ENCODE measurements at places on chromosomes 5 and 9.

- no peak for DNase-seq
Observed at GRCh38 chr5:10876006-10876744, 115.1 kb upstream of the DAP start.

GRCh38 chr5:112146323-112147226 is 272.5 kb downstream of the EPB41L4A start:
- peak; percentile 39 for DNase-seq

DNA sequence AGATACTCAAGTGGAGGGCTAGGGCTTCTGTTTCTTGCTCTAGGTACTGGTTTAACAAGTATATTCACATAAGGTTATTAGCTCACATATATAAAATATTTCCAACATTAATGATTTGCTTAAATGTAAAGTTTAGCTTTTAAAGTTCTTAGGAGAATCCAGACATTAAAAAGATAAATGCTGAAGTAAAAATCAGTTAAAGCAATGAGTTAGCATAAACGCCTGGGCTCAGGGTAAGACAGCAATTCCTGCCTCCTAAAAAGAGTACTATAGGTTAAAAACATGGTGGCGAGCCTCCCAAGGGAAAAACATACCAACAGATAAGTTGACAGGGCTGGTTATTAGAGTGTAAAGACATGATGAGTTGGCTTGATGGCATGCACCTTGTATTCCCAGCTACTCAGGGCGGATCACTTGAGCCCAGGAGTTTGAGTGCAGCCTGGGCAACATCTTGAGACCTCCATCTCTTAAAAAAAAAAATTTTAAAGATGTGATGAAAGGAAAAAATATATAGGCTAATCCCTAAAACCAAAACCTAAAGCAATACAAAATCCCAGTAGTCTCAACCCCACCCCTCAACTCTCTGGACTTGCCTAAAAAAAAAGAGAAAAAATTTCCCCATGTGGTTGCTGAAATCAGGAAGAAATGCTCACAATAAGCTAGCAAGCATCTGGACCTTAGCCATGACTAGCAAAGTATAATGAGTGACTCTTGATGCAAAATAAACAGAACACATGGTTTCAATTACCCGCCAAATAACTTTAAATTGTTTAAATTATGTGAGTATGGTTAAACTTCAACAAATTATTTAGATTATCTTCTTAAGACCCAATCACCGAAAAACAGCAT is 3.6 kb downstream of the GOLPH3 start:
- DNase-seq: no peak

DNA sequence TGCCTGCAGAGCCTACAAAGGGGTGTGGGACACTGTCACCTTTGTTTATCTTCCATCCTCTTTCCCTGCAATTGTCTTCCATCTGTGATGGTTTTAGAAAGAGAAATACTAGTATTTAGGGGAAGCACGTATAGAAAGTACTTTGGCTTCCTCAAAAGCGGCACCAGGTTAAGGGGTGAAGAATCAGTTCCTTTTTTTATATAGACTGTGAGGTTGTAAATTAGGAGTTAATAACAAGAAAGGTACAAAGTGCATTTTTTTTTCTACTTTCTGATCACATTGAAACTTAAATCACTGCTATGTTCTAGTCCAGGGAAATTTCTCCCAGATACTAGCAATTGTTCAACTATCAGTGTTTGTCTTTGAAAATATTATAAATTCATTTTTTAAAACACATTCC is 219.3 kb downstream of the CEMIP2 start:
- DNase-seq: no peak

GRCh38 chr9:85173967-85174366 is 504.4 kb downstream of the NTRK2 start:
- no peak for DNase-seq

DNA sequence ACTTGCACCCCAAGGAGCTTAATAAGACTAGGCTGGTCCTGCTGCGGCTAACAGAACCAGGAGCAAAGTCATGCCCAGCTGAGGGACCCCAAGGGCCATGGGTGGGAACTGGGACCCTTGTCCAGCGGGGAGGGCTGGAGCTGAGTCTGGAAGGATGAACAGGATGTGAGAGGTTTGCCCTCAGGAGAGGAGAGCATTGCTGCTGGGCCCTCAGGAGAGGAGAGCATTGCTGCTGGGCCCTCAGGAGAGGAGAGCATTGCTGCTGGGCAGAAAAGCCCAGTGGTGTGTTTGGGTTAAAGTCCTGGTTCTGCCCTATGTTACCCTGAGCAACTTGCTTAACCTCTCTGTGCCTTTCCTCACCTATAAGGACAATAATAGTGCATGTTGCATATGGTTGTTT is 125.8 kb downstream of the MACROH2A1 start:
- DNase-seq: no peak

DNA sequence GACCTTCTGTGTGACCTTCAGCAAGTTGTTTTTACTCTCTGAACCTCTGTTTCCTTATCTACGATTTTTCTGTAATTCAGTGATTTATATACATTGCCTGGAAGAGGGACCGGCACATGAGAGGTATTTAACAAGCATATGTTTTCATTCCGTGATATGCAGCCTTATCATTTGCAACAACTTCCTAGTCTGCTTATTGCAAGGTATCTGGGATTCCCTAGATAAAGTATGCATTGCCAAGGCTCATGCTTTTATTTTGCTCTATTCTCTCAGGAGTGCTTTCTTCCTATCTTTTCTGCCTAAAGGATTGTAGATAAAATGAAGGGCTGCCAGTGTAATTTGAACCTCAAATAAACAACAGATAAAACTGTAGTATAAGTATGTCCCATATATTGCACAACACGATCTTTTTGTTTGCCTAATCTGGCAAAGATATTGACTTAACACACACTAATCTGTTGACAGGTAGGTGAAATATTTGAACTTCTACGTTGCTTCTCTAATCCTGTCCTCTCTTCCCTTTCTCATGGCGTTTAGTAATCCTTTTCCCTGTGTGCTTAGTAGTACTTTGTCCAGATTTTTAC is 377.2 kb upstream of the TNC start:
- no peak for DNase-seq

GRCh38 chr9:112898872-112899311 is 8.2 kb upstream of the SLC46A2 start:
- DNase-seq: no peak

- DNase-seq: no peak
Observed at GRCh38 chr5:57398413-57399093, 84.1 kb downstream of the ACTBL2 start.

DNA sequence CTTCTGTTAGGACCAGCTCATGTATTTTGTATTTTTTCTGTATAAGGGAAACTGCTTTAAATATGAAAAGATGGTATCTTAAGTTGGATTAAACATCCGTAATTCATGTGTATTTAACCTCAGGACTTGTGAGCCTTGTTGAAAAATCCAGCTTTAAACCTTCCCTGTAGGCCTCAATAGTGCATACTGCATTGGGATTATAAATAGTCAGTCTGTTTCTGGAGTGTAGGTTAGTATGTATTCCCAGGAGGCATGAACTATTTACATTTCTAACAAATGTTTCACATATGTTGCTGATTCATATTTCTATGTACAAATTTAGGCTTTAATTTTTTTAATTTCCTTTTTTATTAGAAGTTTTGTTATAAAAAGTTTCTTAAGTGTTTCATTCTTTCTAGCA is 137.9 kb upstream of the GRHPR start:
- DNase-seq: no peak

GRCh38 chr5:68200288-68200687 is 15.3 kb upstream of the PIK3R1 start:
- DNase-seq: no peak

- no peak for DNase-seq
Observed at GRCh38 chr9:27924502-27924901, 351.2 kb upstream of the C9orf72 start.

- DNase-seq: no peak
Observed at GRCh38 chr9:137705906-137706305, 87.1 kb downstream of the EHMT1 start.

GRCh38 chr5:95949810-95950209 is 11.8 kb downstream of the ELL2 start:
- no peak for DNase-seq

DNA sequence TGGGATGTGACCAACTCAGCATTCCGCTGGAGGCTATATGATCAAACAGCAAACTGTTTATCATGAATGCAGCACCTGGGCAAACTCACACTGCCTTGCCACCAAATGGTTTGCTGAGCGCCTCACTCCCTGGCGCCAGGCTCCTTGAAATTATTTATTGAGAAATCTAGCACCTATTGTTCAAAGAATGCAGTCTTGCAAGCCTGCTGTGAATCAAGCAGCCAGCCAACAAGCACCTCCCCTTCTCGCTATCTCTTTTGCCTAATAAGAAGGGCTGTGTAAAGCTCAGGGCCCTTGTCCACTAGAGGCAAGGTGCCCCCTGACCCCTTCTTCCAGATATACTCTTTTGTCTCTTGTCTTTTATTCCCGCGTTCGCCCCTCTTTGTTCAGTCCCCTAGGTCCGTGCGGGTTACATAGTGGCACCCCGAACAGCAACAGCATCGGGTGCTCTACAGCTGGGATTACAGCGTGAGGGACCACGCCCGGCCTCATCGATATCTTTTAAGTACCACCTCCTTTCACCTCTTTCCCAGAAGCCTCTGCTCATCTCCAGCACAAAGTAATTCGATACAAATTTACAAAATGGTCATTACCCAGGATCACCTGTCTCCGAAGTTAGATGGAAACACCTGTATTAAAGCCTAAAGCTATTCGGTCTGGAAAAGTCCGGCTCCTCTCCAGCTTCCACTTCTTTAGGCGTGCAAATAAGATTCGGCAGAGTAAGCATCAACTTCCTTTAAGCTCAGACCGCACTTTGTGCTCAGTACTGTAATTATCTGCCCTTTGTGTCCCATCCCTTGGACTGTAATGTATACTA is 896 bp downstream of the RIGI start:
- no peak for DNase-seq

DNA sequence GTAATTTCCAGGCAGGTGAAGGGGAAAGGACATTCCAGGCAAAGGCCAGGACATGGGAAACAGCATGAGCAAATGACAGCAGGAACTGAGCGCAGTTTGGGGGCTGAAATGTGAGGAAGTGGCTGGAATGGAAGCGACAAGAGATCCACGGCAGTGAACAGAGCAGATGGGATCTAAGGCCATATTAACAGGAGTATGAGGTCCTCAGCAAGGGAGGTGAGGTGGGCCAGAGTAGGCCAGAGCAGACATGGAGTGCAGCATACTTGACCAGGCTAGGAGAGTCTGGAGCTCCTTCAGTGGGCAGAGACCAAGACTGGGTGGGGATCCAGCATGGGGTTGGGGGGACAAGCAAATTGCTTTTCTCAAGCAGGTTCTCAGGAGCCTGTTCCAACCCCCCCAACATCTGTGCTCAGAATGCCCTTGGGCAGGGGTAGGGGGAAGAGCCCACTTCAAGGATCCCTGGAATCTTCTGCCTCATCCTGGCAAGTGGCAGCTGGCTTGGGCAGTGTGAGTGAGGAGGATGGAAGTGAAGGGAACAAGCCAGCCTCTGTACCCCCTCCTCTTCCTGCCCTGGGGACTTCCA is 34.5 kb downstream of the DAB2IP start:
- DNase-seq: no peak

- no peak for DNase-seq
Observed at GRCh38 chr5:16881251-16881650, 54.8 kb downstream of the MYO10 start.

DNA sequence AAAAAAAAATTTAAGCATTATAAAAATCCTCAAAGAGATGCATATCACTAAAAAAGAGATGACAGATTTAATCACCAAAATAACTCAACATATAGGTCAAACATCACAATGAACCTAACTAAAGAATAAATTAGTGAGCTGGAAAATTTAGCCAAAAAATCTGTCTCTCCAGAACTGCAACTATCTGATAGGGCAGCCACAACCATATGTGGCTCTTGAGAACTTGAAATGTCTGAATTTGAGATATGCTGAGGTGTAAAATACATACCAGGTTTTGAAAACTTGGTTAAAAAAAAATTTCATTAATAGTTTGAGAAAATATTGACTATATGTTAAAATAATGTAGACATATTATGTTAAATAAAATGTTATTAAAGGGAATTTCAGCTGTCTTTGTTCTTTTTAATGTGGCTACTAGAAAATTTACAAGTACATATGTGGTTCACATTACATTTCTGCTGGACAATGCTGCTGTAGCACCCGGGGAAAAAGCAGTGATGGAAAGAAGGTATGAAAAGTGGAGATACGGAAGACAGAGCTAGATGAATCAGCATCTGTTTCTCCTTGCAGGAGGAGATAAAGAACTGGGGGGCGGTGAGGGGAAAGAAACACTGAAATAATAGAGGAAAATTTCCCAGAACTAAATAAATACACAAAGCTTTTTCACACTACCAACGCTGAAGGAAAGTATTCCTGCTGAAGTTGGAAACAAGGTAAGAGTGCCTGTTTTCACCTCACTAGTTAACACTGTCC is 66.1 kb downstream of the DCP2 start:
- DNase-seq: no peak

DNA sequence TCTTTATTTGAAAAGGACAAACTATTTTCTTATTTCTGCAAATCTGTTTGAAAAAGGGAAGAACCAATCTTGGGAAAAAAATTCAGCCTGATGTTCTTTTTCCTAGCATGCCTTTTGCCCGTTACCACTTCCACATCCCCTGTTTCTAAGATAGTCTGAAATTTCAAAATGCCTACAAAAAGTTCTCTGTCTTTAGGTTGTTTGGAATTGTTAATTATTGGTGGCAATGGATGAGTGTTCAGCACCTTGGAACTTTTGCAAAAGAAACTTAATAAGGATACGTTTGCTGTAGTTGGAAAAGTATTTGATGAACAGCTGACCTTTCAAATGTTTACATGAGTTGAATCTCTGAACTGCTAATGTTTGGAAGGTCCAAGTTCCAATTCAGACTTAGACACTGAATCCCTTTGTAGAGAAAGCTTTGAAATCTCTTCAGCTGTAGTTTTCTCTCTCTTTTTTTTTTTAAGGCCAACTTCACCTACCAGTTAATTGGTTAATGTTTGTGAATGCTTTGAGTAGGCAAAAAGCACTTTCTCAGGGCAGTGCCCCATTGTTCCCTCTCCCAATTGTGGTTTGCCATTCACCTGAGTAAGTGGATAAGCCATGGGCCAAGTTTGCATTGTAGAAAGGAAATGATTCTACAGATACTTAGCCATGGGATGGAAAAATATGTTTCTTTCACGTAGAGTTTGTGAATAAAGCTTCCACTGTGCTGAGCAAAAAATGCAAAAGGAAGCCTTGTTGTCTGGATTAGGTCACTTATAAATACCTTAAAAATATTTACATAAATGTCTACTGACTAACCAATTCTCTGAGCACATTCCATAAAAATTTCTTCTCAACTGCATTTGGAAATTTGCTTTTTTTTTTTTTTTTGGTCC is 156.4 kb upstream of the ELL2 start:
- no peak for DNase-seq

- DNase-seq: no peak
Observed at GRCh38 chr5:59034498-59035186, 451.8 kb downstream of the RAB3C start.

- no peak for DNase-seq
Observed at GRCh38 chr5:111236995-111237394, 12.8 kb downstream of the CAMK4 start.

GRCh38 chr5:177113566-177114424 is 19.8 kb upstream of the NSD1 start:
- peak; percentile 79 for DNase-seq

GRCh38 chr5:158473016-158473635 is 614.2 kb upstream of the CLINT1 start:
- DNase-seq: no peak

Data from stimulated activated CD4-positive, alpha-beta T cell treated with anti-CD3 and anti-CD28 coated beads, Interleukin-4, amount 100 ng/mL, for 1 hour (primary cell).